ENCODE measurements at places on chromosomes 5 and 9.

DNA sequence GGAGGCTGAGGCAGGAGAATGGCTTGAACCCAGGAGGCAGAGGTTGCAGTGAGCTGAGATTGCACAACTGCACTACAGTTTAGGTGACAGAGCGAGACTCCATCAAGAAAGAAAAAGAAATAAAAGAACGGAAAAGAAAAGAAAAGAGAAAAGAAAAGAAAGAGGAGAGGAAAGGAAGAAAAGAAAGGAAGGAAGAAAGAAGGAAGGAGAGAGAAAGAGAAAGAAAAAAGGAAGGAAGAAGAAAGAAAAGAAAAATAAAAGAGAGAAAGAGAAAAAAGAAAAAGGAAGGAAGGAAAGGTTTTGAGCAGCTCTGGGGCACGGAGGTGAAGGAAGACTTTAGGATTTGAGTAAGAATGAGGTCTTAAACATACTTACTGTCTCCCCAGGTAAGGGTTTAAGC, 18.4 kb downstream of the TLN1 start:
- DNase-seq: no peak

- DNase-seq: no peak
These were observed 84.6 kb downstream of the VCAN start for GRCh38 chr5:83556190-83556589.

- DNase-seq: no peak
These were observed 275.3 kb downstream of the GADD45G start for GRCh38 chr9:89880161-89880560.

DNA sequence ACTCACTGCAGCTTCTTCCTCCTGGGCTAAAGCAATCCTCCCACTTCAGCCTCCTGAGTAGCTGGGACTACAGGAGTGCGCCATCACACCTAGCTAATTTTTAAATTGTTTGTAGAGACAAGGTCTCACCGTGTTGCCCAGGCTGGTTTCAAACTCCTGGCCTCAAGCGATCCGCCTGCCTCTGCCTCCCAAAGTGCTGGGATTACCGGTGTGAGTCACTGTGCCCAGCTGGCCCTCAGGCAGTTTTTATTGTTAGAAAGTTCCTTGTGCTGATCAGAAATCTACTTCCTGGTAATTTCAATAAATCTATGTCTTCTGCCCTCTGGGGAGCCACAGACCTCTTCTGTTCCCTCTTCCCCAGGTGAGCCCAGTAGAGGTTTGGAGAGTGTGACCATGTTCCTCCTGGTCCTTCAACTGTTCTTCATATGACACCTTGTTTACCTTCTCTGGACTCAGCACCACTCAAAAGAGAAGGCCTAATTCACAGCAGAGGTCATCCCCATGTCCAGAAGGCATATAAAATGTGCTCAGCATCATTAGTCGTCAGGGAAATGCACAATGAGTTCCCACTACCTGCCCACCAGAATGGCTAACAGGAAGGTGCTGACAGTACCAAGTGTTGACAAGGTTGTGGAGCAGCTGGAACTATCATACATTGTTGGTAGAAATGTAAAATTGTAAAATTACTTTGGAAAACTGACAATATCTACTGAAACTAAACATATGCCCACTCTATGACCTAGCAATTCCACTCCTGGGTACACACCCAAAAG, 10.4 kb downstream of the TMOD1 start:
- DNase-seq: no peak

DNA sequence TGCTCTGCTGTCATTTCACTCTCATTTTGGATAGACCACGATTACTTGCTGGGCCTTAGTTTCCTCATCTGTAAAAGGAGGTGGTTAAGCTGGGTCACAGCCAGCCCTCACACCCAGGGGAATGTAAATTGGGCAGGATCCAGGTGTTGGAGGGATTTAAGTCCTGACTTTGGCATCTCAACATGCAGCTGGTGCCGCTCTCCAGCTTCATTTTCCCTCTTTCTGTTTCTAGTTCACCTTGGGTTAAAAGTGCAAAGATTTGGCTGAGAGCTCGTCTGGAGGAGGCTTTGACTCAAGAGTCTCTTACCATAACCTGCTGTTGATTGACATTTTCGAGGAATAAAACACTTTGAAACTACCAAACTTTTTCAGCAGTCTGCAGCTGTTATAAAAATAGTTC, 144.3 kb upstream of the DHFR start:
- DNase-seq: no peak

DNA sequence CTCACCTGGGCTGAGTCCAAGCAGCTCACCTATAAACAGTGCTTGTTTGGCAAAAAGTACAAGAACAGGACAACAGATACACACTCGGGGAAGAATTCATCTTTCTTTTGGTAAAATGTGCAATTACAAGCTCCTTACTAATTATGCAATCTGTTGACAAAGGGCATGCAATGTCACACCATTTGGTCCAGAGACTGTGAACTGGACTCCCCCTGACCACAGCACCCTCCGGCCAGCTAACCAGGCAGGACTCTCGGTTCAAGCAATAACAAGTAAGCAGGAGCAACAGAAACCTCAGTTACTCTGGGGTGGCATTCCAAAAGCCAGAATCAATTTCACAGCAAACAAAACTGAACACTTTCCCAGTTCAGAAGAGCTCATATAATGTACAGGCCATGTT, 113.8 kb downstream of the GNAQ start:
- DNase-seq: no peak

GRCh38 chr9:98318834-98319478, 63.5 kb upstream of the TBC1D2 start:
- DNase-seq: no peak

DNA sequence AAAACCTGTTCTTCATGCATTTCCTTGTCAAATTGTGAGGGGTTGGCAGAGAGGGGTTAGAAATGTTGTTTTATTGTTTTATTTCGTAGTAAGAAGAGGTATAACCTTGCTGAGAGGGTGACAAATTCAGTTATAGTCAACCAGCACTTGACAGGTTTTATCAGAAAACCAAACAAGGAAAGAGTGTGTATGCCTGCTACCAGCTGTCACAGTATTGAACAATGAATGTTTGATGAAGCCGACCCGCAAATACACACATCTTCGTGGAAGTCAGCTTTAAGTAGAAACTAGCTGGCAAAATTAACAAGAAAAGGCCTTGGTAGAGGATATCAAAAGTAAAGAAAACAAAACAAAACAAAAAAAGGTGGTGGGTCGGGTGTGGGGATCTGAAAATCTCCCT, 214.6 kb upstream of the TLE4 start:
- no peak for DNase-seq

DNA sequence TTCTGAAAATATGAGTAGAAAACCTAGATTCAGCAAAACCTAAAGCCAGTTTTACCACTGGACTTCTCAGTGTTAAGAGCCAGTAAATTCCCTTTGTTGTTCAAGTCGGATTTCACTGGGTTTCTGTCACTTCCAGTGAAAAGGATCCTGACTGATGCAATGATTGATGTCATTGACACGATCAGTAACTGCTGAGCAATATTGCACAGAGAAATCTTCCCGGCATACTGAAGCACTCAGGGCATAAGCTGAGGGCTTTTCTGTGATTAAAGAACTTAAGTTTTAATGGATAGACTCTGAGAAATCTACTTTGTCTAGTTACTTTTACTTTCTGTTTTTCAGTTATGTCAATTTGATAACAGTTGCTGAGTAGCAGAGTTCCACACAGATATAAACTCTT, 61.9 kb downstream of the DENND1A start:
- no peak for DNase-seq

DNA sequence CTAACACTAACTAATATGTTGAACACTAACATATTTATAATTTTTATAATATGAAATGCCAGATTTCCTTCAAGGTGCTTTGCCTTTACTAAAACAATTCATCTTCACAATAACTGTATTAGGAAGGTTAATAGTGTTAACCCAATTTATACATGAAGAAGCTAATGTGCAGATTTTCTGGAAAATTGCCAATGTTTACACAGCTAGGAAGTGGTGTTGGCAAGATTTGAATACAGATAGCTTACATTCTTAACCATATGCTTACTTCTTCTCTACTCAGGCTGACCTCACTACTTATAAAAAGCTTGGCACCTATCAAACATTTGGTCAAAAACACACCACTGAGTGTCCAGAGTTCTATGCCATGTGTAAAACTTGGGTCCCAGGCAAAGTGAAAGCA, 445.4 kb upstream of the ITGA1 start:
- no peak for DNase-seq

- DNase-seq: no peak
These were observed 1526.0 kb downstream of the MAT2B start for GRCh38 chr5:165031371-165031770.

- no peak for DNase-seq
These were observed 86.9 kb downstream of the NUDT12 start for GRCh38 chr5:103475629-103476240.

Measured in T follicular helper cell (primary cell).